Ascending aorta (tissue), 2 donors: ENCODE measurements at places on chromosomes 12 and 14. TPM values are rescaled to one million over a fixed set of nuclear protein-coding genes. Genes with fewer than 3 reads are reported as not detected.

KIAA0586 gene
- 20.1 TPM for total RNA-seq

ZC3H14 gene
- 62.2 TPM for total RNA-seq

DNAJC22 gene
- total RNA-seq = not detected

HHIPL1 gene
- total RNA-seq = 11.9 TPM

TUBA1C gene
- 370 TPM for total RNA-seq

SSPN gene
- total RNA-seq = 56.3 TPM

GRCh38 chr14:38090506-38090905, 117.2 kb upstream of the SSTR1 start:
- DNase-seq = no peak

- DNase-seq = no peak
These were observed 327.2 kb downstream of the EMP1 start for GRCh38 chr12:13523536-13524307.

GRCh38 chr12:30822385-30823155, 67.8 kb upstream of the CAPRIN2 start:
- DNase-seq = peak; percentile 78

GRCh38 chr12:131720241-131720640, 9.4 kb downstream of the SFSWAP start:
- no peak for DNase-seq

- DNase-seq = no peak
These were observed 63.2 kb upstream of the TMX1 start for GRCh38 chr14:51176839-51177238.

GRCh38 chr12:45284096-45284901, 68.4 kb downstream of the ANO6 start:
- no peak for DNase-seq

DNA sequence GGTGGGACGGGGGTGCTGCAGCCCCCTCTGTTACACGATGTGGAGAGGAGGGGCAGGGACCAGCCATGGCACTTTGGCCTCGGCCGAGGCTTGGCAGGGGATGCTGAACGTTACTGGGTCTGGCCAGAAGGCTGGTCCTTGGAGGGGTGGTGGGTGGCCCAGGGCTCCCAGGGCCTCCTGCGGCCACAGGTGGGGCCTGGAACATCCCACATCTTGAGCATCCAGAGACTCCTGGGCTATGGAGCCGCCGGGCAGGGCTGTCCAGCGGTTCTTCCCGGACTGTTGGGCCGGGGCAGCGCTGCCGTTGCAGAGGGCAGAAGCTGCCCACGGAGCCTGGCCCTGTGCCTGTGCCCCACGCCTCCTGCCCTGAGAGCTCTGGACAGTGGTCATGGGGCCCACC, 15.9 kb downstream of the KIF26A start:
- DNase-seq = no peak

DNA sequence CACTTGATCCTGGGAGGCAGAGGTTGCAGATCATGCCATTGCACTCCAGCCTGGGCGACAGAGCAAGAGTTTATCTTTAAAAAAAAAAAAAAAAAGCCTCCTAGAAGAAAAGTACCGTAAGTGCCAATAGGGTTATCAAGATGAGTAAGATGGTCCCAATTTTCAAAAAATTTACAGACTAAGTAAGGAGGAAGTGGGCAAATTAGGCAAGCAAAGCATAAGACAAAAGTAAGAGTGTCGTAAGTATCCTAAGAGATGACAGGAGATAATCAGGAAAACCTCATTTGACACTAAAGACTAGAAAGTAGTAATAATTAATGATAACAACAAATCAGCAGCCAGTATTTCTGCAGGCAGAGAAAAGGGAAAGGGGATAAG, 12.2 kb downstream of the PYM1 start:
- DNase-seq = no peak

DNA sequence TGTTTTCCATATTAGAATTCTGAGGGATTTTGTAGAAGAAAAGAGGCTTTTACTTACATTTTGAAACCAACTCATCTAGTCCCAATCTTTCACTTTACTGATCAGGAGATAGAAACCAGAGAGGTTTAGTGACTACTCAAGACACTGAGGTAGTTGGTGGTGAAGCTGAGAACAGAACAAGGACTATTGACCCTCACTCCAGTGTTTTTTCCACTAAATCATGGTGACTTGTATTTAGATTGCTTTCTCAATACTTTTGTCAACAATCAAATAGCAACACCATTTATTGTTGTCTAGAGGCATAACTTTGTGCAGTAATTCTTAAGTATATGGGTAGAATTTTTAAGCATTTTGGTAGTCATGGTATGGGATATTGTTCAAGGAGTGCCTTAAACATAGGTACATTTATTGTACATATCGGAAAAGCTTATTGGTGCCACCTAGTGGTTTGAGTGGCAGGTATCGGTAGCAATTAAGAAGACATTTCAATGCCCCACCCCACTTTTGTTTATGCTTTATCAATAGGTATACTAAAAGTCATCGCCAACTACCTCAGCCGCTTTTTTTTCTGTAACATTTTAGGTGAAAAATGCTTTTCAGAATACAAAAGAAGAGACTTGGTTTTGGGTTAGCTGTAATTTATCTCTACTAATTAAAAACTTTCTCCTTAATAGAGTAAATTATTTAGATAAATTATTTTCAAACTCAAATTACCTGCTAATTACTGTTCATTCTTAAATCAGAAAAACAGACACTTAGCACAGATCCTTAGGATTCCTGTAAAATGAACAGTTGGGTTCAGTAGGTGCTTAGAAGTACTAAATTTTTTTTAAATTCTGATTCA, 47.3 kb upstream of the PAWR start:
- DNase-seq = no peak

- DNase-seq = no peak
These were observed 191.2 kb downstream of the AEBP2 start for GRCh38 chr12:19630536-19630935.

DNA sequence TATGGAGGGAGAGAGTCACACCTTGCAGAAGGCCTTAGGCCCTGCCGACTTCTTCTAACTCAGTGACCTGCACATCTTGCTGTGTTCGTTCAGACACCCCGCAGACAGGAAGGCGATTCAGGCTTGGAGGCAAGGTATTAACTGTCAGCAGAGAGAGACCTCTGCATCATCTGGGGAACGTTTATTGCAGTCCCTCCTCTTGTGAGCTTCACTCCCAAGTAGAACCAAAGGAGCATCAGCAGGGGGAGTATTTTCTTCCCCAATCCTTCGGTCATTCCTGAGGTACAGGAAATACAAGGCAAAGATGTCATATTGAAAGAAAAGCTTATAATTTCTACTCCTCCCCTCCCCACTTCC, 217.9 kb downstream of the CRADD start:
- DNase-seq = no peak

DNA sequence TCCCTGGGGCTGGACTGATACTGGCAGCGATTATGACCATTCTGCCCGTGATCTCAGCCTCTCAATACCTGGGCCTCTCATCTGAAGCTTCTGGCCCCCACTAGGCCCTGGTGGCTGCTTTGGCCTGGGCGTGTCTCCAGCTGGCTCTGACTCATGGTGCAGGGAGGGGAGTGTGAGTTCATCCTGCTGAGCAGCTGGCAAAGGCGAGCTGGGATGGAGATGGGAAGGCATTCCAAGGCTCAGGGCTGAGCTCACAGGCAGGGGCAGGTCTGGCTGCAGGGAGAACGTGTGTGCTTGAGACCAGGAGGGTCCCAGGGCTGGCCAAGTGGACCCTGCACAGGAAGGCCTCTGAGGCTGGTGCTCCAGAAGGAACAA, 221.8 kb downstream of the TMEM121 start:
- no peak for DNase-seq

DNA sequence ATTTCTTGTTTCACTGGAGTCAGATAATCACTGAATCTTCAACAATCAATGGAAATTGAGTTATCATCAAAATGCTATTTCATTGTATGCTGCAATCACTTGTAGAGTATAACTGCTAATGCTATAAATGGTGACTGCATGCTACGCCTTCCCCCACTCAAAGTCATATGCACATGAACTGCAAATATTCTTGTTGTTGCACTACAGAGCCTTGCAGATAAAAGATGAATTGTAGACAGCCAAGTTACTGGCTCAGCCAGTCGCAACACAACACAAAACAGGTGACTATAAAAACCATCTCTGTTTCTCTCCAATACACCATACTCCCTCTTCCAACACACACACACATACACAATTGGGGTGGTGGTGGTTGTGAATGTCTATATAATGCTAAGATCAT, 171.0 kb upstream of the HMGA2 start:
- DNase-seq = no peak

DNA sequence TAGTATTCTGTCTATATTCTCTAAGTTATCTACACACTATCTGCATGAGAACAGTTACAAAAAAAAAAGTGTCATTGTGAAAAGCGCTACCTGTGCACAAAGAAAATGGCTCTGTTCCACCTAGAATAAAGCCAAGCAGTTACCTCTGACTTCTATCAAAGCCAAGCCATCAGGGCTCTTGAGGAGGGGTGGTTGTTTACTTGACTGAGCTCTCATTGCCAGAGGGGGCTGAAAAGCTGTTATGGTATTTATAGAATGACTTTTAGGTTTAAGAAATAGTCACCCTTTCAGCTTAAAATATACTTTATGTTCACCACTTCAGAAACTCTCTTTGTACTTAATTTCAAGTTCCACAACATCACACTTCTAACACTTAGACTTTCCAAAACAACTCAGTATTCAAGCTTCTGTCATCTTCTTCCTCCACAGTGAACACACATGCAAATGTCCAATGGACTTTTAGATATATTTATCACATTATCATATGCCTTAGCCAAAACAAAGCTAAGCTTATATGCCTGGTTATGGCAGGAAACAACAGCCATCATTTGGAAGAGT, 7.5 kb downstream of the ITPR2 start:
- no peak for DNase-seq

GRCh38 chr12:42585154-42585840, 4.2 kb downstream of the PRICKLE1 start:
- no peak for DNase-seq
